ENCODE measurements at places on chromosomes 7 and 10.

DNA sequence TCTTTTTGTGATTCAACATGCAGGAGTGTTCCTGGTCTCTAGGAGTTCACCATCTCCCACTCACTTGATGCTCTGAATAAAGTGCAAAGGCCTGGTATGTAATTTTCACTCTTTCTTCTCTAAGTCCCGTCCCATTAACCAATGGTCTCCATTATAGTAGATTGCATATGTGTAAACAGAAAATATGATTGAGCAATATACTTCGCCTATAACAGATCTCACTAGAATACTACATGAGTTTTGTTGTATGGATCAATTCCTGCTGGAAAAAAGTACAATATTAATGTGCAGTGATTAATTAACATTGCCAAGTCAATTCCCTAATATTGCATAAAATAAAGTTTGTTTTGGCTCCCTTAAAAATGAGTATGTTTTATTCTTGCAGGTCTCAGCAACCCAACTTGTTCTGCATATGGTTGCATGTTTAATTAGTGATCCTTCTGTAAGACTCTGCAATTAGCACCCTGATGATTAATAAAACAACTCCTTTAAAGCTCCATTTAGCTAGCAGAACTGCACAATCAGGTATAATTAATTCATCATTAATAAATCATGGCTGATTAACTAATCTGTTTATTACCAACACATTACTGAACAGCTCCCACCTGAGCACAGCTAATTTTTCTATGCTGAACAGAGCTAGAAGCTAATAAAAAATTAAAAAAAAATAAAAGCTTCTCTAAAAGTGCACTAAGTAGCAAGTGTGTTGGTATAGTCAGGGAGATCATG lies 37.8 kb upstream of the ATOH7 start:
- DNase-seq: no peak

- DNase-seq: no peak
Measured at GRCh38 chr10:102673236-102673818, 29.0 kb downstream of the TRIM8 start.

DNA sequence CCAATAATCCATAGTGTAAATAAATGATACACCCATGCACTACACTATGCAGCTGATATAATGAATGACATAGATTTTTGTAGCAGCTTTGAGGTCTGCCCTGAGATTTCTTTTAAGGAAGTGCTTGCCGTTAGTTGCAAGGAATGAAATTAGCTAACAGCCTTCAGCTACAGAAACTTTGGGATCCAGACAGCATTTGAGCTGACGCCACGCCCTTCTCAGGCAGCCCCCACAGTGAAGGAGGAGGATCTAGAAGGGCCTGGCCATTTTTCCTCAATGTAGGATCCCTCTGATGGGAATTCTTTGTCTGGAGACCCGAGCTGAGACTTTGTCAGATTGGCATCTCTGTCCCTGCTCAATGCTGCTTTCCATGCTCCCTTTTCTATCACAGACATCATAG lies 6.1 kb upstream of the PDK4 start:
- DNase-seq: no peak

DNA sequence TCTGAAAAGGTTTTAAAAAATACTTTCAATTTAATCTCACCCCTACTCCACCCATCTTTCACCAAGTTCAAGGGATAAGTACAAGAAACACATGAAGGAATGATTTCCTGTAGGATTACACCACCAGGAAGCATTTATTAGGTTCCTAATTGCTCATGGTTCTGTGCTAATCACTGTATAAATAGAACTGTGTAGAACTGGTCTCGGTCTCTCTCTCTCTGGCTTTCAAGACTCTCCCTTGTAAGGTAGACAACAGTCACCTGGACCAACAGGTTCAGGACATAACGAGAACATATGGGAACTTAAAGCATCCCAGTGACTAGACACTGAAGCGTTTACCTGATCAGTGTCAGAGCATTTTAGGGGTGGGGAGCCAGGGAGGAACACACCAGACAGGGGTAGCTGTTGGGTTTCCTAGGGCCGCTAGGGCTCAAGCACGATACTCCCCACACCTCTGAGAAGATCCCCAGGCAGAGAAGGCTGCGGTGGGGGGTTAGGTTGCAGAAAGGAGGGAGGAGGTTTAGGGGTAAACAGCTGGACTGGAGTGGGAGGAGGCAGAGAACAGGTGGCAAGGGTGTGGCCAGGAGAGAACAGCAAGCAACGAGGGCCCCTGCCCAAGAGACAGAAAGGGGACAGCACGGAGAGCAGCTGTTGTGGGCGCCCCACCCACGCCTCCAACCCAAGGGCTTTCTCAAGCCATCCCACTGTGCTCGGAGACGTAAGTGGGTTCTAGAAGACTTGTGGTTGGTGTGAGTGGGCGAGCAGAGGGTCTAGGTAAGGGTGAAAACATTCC lies 52.5 kb upstream of the USP6NL start:
- no peak for DNase-seq

- DNase-seq: no peak
Measured at GRCh38 chr7:27121684-27122076, 8.9 kb downstream of the HOXA4 start.

- DNase-seq: no peak
Measured at GRCh38 chr7:128886391-128887168, 23.9 kb downstream of the ATP6V1F start.

GRCh38 chr7:359226-359765 lies 69.3 kb downstream of the FOXL3 start:
- DNase-seq: no peak

GRCh38 chr7:153399554-153399940 lies 640.0 kb downstream of the ACTR3B start:
- DNase-seq: no peak
